ENCODE measurements at places on chromosomes 16 and 17.

- no peak for DNase-seq
Measured at GRCh38 chr17:7644775-7645174, 6.0 kb upstream of the ATP1B2 start.

GRCh38 chr17:8062807-8063483, 24.1 kb downstream of the ALOX15B start:
- peak; percentile 74 for DNase-seq

DNA sequence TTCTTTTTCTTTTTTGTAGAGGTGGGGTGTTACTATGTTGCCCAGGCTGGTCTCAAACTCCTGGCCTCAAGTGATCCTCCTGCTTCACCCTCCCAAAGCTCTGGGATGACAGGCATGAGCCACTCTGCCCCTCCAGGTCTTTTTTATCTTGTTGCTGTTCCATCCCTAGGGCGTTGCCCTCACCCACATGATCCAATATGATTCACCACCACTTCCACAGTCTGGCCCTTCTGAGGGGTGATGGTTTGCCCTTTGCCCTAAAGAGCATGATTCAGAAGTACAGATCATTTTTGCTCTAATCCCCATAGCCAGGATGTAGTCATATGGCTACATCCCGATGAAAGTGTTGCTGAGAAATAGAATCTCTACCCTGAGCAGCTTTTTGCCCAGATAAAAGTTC, 18.8 kb downstream of the STX4 start:
- peak; percentile 68 for DNase-seq

- DNase-seq: peak; percentile 29
Measured at GRCh38 chr16:78659216-78659615, 559.8 kb downstream of the WWOX start.

DNA sequence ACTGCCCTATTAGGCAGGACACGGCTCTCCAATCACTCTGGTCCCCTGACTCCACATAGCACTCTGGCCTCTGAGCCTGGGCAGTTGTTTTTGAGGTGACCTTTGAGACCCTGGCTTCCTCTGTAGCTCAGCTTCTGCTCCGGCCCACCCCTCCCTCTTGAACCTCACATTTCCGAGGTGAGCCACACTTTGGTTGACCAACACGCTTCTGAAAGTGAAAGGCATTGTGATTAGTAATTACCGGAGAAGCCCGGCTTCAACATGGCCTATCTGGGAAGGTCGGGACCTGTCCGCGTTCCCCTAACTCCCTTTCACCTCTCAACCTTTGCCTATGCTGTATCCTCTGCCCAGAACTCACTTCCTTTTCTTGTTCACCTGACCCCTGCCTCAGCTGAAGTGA, 10.3 kb upstream of the ITGAX start:
- DNase-seq: no peak

GRCh38 chr17:35130392-35130791, 9.0 kb downstream of the FNDC8 start:
- no peak for DNase-seq

DNA sequence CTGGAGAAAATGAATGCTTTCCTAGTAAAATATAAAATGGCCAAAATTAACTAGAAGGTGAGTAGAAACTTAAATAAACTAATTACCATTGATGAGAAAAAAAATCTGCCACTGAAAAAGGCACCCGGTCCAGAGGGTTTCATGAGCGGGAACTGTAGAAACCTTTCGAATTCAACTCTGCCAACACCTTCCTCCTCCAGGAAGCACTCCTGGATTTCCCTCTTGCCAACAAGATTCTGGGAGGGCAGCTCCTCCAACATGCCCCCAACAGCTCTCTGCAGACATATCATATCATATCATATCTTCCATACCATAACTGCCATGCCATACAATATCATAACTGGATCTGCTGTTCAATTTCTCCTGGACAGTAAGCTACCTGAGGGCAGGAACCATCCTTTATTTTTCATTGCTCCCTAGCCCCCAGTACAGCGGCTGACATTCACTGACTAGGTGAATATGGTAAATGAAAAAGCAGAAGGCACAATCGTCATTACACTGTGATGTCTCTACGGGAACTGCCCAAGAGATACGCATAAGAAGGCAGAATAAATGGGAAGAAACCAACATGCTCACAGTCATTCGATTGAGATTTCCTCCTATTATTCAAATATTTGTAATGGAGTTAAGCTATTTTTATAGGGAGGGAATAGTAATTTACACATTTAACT, 9.2 kb downstream of the ARHGAP27 start:
- DNase-seq: peak; percentile 3

DNA sequence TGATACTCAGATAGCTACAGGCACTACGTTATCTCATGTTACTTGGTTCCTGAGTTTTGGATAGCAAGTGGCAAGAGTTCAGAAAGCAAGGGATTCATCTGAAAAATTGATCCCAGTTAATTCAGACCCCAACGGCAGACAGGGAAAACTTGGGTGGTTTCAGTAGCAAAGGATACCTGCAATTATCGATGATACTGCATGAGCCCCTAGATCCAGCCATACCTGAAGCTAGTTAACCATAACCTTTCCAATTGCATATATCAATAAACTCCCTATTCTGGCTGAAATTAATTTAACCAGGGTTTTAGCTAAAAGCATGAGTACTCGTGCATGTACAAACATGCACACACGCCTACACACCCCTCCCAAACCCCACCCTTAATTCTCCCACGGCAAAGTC, 4.3 kb downstream of the KNOP1 start:
- no peak for DNase-seq

DNA sequence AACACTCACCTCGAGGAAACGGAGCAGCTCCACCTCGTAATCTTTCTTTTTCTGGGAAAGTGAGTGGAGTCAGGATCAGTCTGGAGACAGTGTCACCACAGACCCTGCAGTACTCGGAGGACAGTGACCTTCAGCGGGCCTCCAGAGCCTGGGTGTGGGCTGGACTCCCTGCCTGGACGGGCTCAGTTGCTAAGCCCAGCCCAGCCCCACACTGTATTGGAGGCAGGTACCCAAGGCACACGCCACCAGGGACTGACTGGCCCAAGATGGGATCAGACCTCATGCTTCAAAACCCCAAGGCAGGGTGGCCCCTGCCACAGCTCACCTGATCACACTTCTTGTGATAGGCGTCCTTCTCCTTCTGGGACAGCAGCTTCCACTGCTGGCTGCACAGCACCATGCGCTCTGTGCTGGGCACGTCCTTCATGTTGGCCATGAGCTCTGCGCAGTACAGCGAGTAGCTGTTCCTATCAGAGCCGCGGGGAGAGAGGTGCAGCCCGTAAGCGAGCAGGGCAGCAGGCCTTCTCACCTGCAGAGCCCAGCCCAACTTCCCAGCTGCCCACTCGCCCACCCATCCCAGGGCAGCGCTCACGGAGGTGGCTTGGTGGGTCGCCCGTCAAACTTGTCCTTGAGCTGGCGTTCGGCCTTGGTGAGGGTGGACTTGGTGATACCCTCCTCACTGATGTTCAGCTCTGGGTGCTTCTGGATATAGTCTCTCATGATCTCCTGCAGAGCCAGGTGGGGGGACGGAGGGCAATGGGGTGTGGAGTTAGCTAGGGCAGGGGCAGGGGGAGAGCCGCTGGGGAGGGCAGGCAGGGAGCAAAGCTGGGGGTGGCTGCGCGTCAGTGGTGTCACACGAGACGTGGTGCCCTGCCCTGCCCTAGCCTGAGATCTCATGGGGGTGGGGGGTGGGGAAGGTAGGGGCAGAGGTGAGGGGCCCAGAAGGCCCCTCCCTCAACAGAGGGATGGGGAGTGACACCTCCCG, 7.9 kb downstream of the UBTF start:
- no peak for DNase-seq

DNA sequence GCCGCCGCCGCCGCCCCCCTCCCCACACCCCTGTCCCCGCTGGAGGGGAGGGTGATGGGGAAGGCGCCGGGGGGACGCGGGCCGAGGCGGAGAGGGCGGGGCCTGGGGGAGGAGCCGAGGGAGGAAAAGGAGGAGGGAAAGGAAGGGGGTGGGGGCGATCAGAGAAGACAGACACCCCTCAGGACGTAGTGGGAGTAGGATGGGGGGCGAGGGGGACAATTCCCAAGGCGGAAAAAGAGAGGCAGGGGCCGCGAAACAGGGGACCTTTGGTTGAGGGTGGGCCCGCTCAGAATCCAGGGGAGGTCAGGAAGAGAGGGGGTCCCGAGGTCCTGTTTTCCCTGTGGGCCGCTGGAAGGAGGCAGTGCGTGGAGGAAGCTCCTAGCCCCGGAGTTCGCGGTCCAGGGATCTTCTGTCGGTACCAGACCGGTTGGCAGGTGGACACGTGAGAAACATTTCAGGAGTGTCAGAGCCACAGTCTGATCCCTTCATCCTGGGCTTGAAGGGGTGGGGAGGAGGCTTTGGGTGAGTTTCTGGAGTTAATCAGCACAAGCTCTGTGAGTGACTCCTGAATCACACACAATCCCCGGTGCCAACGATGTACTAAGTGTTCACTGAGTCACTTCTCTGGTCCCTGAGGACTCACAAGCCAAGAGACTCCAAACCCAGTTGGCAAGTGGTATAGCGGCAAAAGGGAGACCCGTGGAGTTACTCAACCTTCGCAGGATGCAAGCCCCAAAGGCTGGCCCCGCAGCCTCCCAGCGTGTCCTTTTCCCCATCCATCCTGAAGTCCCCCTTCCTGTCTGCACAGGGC, at the start of gene XYLT1:
XYLT1 (minus strand) TSS at position 53 of the 811 bp plus-strand sequence. CDS start 164 bp downstream, outside the sequence.
- DNase-seq: peak; percentile 52

GRCh38 chr17:21004016-21004930, 38.5 kb downstream of the USP22 start:
- no peak for DNase-seq

GRCh38 chr17:49959183-49959935, 9.6 kb upstream of the DLX4 start:
- DNase-seq: no peak

DNA sequence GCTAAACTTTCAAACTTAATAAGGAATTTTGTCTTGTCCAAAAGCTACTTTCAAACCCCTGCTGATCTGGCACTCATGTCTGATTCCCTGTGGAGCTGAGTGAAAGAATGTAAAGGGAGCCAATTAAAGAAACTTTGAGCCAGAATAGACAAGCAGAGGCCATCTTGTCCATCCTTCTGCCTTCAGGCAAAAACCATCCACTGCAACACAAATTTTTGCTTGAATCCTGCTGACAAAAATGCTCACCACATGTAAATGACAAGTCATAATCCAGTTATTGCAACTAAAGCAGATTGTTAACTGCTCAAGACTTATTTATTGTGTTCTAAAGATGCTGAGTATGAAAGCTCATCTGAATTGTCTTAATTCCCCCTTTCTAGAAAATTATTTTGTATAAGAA, 124.0 kb upstream of the HLF start:
- DNase-seq: no peak

- DNase-seq: no peak
Measured at GRCh38 chr17:43737722-43738121, 20.9 kb downstream of the SOST start.

GRCh38 chr17:7315570-7316235, 543 bp upstream of the GPS2 start:
- peak; percentile 15 for DNase-seq

DNA sequence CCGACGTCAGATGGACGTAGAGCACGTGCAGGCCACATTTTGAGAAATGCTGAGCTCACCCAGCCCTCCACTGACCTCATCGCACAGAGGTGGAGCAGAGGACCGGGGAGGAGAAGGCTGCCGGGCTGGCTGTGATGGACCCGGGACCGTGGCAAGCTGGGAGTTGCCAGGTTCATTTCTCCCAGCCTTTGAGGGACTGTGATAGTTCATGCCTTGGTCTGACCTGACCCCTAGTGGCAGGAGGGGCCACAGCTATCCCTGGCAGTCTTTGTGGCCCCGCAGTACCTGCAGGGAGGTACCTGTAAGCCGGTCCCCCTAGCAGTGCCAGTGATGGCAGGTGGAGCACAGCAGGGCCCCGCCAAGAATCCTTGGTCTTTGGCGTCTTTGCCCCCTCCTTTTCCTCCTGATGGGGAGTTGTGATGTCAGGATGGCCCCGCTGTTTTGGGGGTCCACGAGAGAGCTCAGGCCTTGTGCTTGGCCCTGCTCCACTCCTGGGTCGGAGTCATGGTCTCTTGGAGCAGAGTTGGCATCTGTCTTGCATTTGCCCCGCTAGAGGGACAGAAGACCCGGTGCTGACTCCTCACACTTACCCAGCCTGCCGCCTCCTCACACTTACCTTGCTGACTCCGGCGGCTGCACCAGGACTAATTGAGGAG, 50.4 kb downstream of the OR1D5 start:
- DNase-seq: peak; percentile 80

DNA sequence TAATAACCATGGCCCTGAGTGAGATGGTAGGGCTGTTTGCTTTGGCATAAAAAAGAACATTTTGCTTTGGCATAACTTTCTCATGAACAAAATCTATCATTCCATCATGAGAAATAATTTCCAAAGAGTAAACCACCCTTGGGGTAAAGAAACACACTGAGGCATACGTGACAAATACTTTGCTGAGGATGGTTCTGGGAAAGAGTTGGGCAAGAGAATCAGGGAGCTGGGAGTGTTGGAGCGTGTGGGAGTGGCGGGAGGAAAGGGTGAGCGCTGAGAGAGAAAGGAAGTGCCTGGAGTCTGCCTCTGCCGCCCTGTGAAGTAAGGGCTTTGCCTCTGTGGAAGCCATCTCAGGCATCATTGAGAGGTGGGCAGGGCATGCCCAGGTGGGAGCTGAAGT, 60.2 kb upstream of the ARHGAP44 start:
- no peak for DNase-seq

GRCh38 chr16:11797957-11798299, 870 bp upstream of the ZC3H7A start:
- peak; percentile 35 for DNase-seq

DNA sequence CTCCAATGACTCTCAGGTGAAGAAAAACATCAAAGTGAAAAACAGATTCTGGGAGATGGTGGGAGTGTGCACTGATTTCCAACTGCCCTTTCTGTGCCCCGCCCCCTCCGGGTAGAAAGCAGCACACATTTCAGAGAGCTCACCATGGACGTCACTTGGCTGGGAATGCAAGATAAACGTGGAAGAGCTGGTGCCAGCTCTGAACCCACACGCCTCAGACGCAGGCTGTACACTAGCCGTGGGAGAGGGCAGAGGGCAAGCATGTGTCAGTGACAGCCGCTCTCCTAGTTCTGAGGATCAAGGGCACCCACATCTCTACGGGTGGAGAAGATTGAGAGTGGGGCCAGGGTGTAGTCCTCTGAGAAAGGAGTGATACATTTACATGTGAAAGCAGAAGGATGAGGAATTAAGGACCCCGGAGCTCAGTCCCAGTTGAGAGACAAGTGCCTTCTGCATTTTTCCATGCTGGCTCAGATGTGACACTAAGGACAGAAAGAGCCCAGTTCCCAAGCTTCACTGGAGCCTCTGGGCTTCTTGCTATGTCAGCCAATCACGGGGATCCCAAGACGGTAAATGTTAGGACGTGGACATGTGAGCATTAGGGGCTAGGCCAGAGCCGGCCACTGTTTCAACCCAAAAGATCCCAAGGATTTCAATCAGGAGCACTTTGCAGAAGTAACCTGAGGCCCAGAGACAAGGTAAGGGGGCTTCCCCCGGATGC, 101.3 kb downstream of the ZFHX3 start:
- DNase-seq: no peak

- peak; percentile 55 for DNase-seq
Measured at GRCh38 chr17:65055708-65056638, 567 bp downstream of the GNA13 start.

Data from hematopoietic multipotent progenitor cell treated with erythropoietin and hydrocortisone succinate and interleukin-3 and kit ligand, for 6 days (in vitro differentiated cells).